ENCODE measurements at places on chromosomes 5 and 9.

GRCh38 chr5:32008746-32009145, 165.4 kb downstream of the GOLPH3 start:
- DNase-seq, result no peak

- no peak for DNase-seq
Observed at GRCh38 chr5:36199620-36200019, 42.1 kb downstream of the NADK2 start.

DNA sequence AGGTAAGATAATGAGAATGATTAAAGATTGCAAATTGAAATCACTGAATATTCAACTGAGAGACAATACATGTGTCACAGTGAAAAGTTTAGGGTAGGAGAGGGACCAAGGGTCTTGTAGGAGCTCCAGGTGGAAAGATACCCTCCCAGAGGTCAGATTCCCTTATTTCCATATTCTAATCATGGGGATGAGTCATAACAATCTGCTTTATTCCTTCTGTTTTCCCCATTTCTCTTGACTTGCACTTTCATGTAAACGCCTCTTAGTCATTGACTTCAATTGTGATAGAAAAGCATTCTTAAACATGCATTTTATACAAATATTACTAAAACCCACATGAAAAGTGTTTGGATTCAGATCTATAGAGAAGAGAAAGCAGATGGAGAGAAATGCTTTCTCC, 81.3 kb upstream of the CTSL start:
- no peak for DNase-seq

DNA sequence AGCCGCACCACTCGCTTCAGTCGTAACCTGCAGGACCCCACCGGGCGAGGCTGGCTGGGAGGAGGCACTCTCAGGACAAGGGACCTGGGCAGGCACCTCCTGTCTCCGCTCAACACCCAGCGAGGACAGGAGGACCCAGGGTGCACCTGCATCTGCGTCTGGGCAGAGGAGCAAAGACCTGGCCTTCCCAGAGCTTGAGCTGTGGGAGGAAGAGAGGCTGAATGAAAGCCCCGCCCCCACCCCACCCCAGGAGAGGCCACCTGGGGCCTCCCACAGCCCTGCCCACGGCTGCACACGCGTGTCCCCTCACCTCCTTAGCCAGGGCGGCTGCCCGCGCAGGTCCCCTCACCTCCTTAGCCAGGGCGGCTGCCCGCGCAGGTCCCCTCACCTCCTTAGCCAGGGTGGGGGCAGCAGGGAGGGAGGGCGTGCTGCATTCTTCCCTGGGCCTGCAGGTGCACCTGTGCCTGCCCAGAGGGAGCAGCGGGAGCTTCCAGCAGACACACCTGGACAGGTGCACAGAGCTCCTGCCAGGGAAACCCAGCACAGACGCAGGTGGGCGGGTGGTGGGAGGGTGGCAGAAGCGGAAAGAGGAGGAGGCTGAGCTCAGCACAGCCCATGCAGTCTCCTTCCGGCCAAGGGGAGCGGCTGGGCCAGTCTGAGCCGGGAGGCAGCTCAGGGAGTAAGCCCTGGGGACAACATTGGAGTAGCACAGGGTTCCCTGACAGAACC, 18.5 kb upstream of the SLC12A7 start:
- no peak for DNase-seq

DNA sequence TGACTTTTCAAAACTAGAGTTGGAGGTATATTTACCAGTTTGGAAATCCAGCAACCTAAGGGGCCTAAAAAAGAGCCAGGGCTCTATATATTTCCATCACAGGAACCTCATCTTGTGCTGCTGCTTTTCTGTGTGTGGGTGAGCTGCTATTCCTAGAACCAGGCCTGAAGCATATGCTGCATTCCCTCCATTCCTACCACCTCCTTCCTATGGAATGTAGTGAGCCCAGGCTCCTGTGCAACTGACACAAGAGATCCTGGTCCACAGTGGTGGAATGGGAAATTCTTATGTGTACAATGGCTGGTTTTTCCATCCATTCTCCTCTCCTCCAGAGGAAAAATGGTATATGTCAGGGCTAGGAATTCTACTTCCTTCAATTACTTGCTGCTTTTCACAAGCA, 39.1 kb downstream of the SPEF2 start:
- no peak for DNase-seq

GRCh38 chr5:110736753-110737152, 2.1 kb upstream of the SLC25A46 start:
- DNase-seq, result no peak

GRCh38 chr5:152987131-152987530, 503.3 kb upstream of the GRIA1 start:
- DNase-seq, result no peak

GRCh38 chr5:14357851-14358250, 214.7 kb downstream of the TRIO start:
- no peak for DNase-seq

- DNase-seq, result peak; percentile 34
Observed at GRCh38 chr5:157670662-157671591, at the start of gene C5orf52. Gene C5orf52 (plus strand): TSS chr5:157671533. CDS start chr5:157671615, 82 bp downstream.

GRCh38 chr5:127757576-127757975, 54.4 kb downstream of the CCDC192 start:
- DNase-seq, result peak; percentile 9

DNA sequence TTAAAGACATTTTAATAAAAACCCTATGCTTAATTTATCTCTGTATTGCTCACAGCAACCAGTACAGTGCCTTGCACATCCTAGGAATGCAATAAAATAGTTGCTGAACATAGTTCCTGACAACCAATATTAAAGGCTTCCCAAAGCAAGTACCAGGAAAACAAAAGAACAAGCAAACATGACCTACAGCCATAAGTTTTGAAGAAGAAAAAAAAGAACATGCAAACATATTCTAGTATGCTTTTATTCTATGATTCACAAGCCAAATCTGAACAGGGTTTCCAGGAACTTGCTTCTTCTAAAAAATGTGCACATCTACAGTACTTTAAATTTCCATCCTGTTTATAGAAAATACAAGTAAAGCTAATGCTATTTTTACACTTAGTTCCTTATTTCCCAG, 4.5 kb downstream of the CEMIP2 start:
- no peak for DNase-seq

GRCh38 chr5:114362977-114363761, 1.3 kb downstream of the KCNN2 start:
- no peak for DNase-seq

DNA sequence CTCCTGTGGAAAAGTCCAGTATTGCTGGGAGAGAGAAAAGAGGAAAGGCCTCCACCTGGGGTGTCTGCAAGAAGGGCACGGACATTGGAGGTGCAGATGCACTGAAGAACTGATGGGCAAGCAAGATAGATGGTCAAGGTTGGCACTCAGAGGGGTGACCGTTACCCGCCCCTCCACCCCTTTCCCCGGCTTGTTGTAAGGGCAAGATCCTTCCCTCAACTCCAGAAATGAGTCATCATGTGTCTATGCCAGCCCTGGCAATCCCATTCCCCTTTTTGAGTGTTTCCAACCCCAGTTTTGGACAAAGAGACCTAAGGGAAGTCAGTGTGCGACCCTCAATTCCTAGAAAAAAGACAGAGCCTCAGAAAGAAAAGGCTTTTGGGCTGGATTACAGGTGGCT, 34.9 kb upstream of the ATP6V1G1 start:
- DNase-seq, result no peak

GRCh38 chr9:88749420-88749819, 214.4 kb downstream of the NXNL2 start:
- DNase-seq, result no peak

DNA sequence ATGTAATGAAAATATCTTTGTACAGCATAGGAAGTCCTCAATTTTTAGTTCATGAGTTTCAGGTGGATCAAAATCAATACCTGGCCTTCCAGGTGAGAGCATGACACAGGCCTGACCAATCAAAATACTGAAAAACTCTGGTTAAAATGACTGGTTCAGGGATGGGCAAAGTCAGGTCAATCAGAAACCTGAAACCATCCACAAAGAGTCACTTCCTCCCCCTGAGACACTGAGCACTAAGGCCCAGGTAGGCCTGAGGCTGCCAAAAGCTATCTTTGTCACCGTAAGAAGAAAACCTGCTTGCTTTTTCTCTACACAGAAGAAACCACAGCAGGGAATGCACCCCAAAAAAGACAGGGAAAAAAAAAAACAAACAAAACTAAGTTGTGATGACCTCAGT, 444.8 kb downstream of the TLR4 start:
- no peak for DNase-seq

GRCh38 chr5:84688566-84688965, 303.9 kb upstream of the EDIL3 start:
- DNase-seq, result no peak

GRCh38 chr9:133474215-133474614, 4.7 kb downstream of the SLC2A6 start:
- DNase-seq, result no peak

DNA sequence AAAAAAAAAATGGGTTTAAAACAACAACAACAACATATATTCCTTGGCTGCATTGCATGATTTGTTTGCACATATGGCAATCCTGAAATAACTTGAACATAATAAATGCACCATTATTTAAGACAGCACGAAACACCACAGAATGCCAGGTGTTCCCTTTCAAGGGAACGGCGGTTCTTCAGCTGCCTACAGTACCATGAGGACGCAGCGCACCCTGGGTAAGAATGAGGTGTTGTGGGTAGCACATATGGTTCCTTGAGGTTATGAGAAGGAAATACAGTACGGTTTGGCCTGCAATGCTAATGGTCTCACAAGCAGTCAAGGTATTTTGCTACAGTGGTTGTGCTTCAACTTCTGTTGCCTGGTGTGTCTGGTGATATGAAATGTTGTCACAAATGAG, 174.8 kb downstream of the SLC12A2 start:
- no peak for DNase-seq

DNA sequence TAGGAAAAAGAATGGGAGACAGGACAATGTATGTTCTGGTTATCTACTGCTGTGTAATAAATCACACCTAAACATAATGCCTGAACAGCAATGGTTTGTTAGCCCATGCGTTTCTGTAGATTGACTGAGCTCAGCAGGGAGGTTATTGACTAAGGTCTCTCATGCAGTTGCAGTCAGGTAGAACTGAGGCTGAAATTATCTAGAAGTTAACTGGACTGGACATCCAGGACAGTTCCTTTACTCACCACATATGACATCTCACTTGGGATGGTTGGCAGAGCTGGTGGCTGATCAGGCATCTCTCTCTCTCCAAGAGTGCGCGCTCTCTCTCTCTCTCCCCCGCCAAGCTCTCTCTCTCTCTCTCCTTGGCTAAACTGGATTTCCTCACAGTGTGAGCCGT, 8.9 kb upstream of the FOXB2 start:
- no peak for DNase-seq

- no peak for DNase-seq
Observed at GRCh38 chr5:150242251-150242894, 47.2 kb downstream of the CAMK2A start.

GRCh38 chr9:87086221-87086818, 139.0 kb upstream of the GAS1 start:
- no peak for DNase-seq

GRCh38 chr5:104186100-104186499, 623.5 kb upstream of the NUDT12 start:
- no peak for DNase-seq

GRCh38 chr9:32581512-32582143, 8.7 kb upstream of the NDUFB6 start:
- DNase-seq, result no peak

DNA sequence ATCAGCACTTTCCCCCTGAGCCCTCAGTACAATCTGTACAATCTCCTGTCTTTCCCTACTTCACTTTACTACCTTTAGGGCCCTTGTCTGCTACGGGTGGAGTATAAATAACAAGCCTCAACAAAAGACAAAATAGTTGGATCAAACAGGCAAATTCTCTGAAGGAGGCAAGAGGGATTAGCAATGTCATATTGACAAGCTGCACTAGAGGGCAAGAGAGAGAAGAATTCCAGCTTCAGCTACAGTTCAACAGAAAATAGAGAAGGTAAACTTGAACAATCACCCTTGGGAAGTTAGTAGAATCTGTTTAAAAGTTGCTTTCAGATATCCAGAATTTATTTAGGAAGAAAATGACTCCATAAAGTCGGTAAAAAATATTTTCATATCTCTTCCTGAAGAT, 68.4 kb upstream of the IZUMO3 start:
- no peak for DNase-seq

DNA sequence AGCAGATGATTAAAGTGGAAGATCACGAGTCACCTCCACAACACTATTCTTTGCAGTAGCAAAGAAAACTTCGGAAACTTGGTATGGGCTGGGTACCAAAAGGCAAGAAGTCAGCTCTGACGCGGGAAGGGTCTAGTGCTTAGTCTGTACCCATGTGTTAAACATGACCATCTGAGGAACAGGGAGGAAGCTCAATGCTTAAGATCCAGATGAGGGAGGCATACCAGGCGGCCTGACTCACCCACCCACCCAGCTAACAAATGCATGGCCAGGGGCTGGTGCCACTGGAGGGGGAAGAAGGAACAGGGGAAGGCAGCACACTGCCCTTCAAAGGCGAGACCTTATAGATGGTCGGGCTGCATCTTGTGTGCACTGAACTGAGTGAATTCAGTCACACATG, 41.8 kb downstream of the CAMSAP1 start:
- DNase-seq, result no peak

DNA sequence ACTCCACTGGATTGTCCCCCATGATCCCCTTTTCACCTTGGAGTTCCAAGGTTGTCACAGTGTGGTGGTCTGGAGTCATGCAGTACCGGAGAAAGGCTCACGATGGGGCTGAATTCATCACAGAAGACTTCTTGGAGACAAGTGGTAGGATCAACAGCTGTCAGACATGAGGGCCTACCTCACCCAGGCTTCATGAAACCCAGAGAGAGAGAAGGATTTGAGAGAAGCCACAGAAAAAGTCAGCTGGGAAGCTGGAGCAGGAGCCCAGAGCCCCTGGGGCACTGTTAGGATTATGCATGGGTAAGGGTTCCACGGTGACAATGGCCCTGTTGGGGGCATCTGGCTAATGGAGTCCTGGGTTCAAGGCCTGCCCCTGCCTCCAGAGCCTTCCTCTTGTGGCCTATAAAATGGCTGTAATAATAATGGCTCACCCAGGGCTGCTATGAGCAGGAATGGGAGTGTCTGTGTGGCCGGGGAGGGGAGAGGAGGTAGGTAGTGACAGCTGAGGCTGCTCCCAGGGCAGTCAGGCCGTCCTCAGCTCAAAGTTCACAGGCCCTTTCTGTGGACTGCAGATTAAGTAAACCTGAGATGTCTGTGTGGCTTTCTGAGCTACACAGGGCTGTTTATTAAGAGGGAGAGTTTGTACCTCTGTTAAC, 910 bp downstream of the TRIM14 start:
- peak; percentile 0 for DNase-seq

- no peak for DNase-seq
Observed at GRCh38 chr5:14525397-14525796, 56.2 kb upstream of the OTULINL start.

- no peak for DNase-seq
Observed at GRCh38 chr9:129962889-129963703, 79.9 kb downstream of the FNBP1 start.

DNA sequence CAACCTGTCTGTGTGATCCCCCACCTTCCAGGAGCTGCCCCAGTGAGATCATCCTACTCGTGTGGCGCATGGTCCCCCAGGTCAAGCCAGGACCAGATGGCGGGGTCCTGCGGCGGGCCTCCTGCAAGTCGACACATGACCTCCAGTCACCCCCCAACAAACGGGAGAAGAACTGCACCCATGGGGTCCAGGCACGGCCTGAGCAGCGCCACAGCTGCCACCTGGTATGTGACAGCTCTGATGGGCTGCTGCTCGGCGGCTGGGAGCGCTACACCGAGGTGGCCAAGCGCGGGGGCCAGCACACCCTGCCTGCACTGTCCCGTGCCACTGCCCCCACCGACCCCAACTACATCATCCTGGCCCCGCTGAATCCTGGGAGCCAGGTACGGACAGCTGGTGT, 43.7 kb downstream of the RGS3 start:
- DNase-seq, result no peak

GRCh38 chr5:166276006-166276405, 2015.4 kb upstream of the WWC1 start:
- no peak for DNase-seq

All from NCI-H2227 treated with DMSO at 0.1 percent for 48 hours (cell line).